ENCODE measurements at places on chromosomes 3 and 15.
A peak's percentile ranks its signal among the peaks of the same experiment; 100 is the strongest.

DNA sequence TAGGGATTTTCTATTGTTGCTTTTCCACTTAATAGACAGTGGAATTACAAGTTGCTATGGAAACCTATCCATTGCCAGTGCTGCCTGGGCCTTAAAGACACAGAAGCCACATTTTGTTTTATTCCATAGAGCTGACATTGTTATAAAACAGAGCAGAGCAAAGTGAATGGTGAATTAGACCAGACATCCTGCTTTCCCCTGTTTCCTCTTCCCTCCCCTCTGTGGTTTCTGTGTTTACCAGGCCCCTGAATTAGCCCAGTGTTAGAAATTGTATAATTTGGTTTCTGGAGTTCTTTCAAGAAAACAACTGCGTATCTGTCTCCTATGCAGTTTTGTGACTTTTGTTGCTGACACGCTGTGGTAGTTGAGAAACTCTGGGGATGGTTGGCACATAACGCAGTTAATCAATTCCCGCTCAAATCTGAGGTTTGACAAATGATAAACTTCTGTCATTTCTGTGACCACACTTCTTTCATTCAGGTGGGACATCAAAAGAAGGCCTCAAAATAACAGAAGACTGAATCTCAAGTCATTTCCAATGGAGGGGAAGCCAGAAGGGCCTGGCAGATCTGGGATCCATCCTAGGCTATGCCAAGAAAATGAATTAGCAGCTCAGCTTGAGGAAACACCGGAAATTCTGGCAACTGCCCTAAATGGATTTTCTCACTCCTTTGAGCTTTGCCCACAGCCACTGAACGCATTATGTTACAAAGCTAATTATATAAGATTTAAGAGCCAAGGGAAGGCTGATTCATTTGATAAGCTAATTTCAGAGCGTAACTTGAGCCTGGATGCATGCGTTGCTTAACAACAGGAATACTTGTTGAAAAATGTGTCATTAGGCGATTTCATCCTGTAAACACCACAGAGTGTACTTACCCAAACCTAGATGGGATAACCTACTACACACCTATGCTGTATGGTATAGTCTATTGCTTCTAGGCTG is 46.9 kb downstream of the NR1D2 start:
- DNase-seq, result peak; percentile 45

GRCh38 chr3:68893600-68894239 is 38.6 kb downstream of the TAFA4 start:
- DNase-seq, result peak; percentile 17

DNA sequence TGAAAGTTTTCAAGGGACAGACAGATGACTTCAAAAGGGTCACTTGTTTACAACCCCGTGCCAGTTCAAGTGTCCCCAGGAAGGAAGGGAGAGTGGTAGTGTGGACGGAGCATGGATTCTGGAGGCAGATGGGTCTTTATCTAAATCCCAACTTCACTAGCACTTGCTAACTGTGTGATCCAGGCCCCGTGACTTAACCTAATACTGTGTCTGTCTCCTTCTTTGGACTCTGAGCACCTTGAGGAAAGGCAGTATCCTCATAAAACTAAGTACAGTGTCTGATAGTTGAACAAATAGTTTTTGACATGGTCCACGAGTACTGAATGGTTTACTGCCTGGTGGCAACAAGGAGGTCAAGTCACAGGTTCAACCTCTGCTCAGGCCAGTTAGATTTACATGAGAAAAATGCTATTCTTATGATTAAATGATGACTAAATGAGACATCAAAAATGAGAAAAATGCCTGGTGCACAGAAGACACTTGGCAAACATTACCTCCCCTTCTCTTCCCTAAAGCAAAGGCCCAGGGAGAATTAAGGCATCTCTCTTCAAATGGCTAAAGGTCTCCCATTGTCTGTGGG is 48.9 kb downstream of the ABCC5 start:
- DNase-seq, result no peak

DNA sequence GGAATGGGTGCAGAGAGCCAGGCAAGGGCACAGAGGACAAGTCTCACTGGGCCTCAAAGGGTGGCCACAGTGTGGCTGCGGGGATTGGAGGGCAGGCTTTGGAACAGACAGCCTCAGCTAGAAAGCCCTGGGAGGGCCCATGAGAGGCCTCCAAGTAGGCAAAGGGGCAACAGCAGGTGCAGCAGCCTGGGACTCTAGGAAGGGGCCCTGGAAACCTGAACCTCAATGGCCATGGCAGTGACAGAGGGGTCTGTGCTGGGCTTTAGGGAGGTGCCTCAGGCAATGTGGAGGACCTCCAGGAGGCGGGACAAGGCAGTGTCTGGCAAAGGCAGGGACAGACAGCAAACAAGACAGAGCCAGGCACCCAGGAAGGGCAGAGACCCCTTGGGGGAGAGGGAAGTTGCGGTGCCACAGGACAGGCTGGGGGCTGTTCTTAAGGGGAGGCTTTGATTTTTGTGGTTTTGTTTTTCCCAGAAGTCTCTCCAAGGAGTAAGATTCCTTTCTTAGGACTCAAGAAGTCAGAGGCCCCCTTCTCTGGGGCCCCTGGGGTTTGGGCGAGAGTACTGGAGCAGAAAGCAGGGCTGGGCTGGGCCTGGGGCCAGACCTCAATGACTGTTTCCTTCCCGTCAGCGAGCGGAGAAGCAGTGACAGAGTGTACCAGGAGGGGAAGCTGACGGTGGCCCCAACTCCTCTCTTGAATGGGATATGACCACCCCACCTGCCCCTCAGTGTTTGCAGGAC is 9.7 kb downstream of the STOML1 start:
- peak; percentile 86 for DNase-seq

DNA sequence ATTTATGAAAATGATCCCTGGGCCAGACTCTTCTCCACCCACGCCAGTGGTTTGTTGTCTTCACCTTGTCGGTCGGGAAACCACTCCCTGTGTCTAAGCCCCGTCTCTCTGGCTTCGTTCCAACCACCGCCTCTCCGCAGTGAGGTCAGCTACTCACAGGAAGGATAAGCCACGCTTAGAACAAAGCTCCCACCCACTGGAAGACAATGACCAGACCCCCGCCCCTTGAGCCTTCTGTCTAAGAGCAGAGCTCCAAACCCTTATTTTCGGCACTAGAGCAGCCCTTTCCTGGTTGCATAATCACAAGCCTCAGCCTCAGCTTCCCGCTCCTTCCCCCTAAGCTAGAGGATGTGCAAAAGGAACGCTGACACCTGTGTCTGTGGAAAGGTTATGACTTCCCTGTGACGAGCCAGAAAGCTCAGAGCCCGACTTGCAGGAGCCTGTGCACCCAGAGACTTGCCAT is 114.9 kb upstream of the MEF2A start:
- DNase-seq, result no peak

DNA sequence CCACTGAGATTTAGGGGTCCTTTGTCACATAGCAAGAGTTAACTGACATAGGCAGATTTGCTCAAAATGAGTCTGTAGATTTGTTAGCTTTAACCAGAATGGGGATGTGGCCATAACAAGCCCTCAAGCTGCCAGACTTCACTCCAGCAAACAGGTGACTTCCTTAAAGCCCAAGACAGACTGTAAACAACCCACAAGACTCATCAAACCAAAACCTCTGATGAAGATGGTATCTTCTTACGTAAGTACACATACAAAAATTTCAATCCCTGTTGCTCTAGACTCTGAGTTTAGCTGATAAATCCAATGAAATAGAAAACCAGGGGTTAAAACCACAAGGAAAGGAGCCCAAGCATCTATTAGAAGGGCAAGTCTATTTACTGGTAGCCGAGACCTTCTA is 18.2 kb upstream of the ZBTB20 start:
- DNase-seq, result no peak

GRCh38 chr3:50100386-50100785 is 11.7 kb downstream of the RBM5 start:
- DNase-seq, result no peak

DNA sequence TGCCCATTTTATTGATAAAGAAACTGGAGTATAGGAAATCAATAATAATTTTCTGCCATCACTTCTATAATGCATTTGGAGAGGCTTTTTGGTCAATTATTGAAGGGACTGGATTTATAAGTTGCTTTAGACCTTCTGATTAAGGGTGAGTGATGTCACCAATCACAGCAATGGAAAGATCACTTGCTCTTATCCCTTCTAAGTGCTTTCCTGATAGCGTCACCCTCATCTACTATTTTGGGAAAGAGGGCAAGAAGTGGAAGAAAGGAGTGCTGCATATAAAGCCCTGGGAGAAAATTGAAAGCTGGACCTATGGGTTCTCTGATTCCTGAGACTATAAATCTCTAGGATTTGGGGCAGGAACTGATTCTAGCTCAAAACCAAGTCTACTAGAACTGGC is 771.3 kb downstream of the AGBL1 start:
- no peak for DNase-seq

GRCh38 chr3:66572938-66573710 is 72.3 kb upstream of the LRIG1 start:
- DNase-seq, result no peak

- DNase-seq, result peak; percentile 43
Measured at GRCh38 chr3:48678056-48678455, 7.7 kb downstream of the NCKIPSD start.

GRCh38 chr15:75061272-75061671 is 37.9 kb downstream of the PPCDC start:
- peak; percentile 62 for DNase-seq

DNA sequence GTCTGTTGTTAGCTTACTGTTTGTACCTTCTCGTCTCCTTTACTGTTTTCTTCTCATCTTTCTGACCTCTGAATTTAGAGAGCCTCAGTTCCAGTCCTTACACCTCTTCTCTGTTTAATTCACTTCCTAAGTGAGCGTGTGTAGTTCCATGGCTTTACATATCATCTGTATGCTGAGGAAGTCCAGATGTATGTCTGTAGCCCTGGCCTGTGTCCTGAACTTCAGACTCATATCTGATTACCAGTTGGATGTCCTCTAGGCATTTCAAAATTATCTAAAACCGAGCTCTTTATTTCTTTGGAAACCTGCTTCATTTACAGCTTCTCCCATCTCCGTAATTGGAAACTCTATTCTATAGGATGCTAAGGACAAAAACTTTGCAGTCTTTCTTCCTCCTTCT is 75.8 kb downstream of the MAP2K5 start:
- DNase-seq, result no peak

- DNase-seq, result no peak
Measured at GRCh38 chr15:69719527-69720240, 267.1 kb downstream of the RPLP1 start.

DNA sequence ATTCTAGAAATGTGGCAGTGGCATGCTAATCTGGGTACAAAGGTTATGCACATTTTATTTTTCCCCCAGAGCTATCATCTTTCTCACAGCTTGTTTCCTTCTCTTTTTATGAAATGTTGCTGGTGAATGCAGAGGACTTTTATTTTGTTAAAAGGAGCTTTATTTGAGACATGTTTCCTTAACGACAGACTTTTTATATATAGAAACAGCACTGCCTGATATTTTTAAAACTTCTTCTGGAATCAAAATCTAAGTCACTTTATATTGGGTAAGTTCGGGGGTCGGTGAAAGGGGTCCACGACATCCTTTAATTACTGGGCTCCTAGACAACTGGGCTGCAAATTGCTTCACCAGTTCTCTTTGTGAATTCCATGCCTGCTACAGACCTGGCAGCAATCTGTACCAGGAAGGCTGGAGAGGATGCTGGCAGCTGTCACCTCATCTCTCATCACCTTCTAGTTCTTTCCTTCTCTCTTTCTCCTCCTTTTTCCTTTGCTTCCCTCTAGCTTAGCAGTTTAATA is 464.7 kb downstream of the PDCD6IP start:
- DNase-seq, result no peak

- DNase-seq, result no peak
Measured at GRCh38 chr3:138877226-138877625, 42.5 kb upstream of the PIK3CB start.

DNA sequence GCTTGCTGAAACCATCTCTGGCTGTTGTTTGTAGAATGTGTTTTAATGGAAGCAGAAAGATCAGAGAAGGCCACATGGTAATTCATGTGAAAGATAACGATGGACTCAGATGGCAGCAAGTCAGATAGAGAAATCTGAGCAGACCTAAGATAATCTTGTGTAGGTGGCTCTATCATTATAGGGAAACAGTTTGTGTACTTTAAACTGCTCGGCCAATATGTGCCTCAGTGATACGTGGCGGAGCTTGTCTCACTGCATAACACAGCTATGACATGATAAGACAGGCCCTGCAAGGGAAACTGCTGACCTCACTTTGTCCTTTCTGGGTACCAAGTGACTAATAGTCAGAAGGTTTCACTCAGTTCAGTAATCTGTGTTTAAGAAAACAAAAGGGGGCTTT is 51.0 kb downstream of the MME start:
- no peak for DNase-seq

- no peak for DNase-seq
Measured at GRCh38 chr3:169173231-169173630, 490.3 kb downstream of the MECOM start.

DNA sequence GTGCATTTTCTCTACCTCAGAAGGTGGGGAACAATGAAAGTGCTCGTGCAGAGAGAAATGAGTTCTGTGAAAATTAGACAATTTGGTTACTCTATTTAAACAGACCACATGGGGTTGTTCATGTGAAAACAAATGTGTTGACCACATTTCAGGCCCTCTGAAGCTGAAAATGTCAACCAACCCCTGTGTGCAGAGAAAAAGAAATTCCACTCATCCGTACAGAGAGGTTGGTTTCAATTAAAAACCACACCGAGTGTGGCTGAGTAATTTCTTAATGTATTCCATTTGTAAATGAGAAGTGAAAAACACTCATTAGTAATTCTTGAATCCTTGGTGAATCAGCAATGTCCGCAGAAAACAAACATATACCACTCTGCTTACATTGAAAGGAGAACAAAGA is 46.9 kb upstream of the SLC7A14 start:
- peak; percentile 26 for DNase-seq

DNA sequence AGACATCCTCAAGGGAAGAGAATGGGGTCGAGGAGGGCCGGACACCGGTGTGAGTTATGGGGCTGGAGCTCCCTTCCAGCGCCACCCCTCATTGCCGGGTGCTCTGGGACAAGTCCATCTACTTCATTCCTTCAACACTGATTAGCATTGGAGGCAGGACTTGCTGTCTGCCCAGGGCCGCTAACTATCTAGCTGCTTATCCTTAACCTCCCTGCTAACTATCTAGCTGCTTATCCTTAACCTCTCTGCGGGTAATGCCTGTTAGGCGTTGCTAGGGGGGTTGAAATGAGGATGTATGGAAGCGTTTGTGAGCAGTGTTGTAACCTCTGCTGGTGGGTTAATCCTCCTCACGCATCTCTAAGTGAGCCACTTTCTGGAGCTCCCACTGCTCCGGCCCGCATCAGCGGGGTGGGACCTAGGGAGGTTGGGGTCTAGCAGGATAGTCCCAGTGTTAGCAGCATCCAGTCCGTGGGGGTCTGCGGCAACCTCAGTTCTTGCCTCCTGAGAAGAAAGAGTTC is 10.9 kb upstream of the CHAC1 start:
- no peak for DNase-seq

DNA sequence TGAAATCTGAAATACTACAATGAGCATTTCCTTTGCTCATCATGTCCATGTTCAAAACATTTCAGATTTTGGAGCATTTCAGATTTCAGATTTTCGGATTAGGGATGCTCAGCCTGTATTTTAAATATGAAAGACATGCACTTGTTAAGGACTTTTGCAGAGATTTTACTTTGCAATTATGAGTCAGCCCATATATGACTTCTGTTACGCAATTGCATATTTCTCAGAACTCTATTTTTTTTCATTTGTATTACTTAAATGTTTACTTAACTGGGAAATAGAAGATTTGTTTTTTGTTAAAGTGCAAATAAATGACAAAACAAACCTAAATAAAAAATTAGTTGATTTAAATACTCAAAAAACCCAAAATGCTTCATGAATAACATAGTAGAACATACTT is 376.2 kb downstream of the ZBTB20 start:
- no peak for DNase-seq

- peak; percentile 88 for DNase-seq
Measured at GRCh38 chr15:62403164-62403809, 238.2 kb upstream of the C2CD4B start.
